ENCODE measurements at places on chromosomes 1 and 21.

GRCh38 chr1:177211231-177211630, 40.5 kb downstream of the BRINP2 start:
- DNase-seq = no peak

DNA sequence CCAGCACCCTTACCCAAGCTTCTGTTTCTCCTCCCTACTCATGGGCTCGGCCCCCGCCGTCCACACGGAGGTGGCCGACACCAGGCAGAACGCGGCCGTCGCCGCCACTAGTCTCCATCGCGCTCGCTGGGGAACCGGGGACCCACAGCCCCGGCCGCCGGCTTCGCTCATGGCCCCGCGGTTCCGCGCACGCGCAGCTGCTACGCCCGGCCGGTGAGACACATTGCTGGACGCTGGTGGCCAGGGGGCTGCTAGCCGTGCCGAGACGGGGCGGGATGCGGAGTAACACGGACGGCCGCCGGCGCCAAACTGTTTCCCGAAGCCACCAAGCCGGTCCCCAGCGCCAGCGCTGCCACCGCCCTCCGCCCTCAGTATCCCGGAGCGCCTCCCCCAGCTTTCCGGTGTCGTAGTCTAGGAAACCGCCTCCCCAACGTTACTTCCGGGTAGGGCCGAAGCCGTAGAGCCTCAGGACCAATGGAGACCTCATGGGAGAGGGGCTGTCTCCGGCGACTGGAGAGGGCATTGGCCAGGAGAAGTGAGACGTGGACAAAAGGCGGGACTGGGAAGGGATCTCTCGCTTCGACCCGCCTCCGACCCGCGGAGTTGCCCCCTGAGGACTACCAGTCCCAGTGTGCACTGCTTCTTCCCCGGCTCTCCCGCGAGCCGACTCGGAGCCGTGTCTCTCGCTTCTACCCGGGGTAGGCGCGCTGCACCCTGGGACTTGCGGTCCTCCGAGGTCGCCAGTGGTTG, at the start of gene EDEM3:
EDEM3 (minus strand) TSS at position 383 of the 750 bp plus-strand sequence; CDS start at position 171, 212 bp downstream.
- peak; percentile 90 for DNase-seq

DNA sequence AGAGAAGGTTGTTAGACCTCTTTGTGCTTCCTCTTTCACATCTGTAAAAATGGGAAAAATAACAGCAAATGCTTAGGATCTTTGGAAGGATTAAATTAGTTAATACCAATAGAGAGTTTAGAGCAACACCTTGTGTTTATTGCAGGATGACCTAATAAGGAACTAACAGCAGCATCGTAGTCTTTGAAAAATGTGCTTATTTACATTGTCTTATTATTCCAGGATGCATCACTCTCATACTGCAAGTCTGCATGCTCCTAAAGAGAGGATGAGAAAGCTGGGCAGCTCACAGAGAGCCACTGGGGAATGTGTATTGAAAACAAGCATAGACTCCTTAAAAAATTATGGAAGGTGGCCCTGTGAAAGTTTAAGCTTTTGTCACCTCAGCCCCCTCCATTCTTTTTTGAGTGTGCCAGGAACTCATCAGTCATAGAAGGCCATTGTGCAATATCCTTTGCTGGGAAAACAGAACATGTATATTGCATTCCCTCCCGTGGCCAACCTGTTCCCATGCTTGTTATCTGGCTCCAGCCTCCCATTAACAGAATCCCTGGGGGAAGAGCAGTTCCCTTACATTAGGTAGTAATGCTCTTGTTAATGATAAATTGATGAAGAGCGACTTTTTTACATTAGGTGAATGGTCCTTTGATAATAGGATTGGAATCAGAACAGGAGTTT, 180.7 kb downstream of the ZNF326 start:
- DNase-seq = no peak

- no peak for DNase-seq
These were observed 8.1 kb upstream of the CGN start for GRCh38 chr1:151502859-151503780.

- DNase-seq = no peak
These were observed 885.3 kb downstream of the TTLL7 start for GRCh38 chr1:83113652-83114051.

DNA sequence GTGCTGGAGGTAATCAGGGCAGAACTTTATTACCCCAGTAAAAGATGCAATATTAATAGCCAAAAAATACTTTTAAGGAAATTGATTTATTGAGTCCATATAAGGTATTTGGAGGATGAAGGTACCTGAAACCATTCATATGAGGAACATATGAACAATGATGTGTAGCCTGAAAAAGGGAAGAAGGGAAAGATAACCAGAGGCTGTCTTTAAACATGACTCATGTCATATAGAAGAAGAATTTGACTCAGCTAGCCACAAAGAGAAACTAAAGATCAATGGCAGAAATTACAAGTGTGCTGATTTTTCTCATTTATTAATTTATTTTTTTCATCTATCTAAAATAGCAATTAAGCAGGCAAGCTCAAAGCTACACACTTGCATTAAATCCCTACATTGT, 136.2 kb upstream of the DUSP10 start:
- DNase-seq = no peak

GRCh38 chr1:90007979-90008404, 13.1 kb downstream of the ZNF326 start:
- DNase-seq = no peak

DNA sequence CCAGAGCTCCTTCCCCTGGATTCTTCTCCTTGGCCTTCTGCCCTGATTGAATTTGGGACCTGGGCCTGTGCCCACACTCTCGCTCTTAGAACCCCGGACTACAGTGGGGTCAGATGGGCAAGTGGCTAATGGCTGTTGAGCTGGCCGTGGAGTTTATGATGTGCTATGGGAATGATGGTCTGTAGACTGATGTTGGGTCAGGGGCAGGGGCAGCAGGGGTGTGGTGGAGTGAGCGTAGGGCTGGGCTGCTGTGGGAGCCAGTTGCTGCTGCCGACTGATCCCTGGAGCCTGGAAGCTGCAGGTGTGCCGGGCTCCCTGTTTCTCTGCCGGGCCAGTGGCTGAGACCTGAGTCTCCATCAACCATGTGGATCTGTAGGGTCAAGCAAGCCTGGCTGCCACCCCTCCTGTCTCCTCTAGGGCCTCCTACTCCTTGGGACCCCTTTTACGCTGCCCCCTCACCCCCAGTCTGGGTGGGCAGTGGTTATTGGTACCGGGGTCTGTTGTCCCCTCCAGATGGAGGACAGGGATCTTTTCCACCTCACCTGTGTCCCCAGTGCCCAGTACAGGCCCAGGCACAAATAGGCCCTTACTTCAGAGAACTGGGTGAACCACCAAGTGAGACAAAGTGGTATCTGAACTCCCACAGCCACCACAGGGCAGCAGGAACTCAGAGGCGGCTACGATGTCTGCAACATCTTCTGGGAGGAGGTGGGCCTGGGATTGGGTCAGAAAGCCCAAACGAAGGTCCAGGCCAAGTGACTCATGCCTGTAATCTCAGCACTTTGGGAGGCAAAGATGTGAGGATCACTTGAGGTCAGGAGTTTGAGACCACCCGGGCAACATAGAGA, 5.1 kb downstream of the PODN start:
- no peak for DNase-seq

DNA sequence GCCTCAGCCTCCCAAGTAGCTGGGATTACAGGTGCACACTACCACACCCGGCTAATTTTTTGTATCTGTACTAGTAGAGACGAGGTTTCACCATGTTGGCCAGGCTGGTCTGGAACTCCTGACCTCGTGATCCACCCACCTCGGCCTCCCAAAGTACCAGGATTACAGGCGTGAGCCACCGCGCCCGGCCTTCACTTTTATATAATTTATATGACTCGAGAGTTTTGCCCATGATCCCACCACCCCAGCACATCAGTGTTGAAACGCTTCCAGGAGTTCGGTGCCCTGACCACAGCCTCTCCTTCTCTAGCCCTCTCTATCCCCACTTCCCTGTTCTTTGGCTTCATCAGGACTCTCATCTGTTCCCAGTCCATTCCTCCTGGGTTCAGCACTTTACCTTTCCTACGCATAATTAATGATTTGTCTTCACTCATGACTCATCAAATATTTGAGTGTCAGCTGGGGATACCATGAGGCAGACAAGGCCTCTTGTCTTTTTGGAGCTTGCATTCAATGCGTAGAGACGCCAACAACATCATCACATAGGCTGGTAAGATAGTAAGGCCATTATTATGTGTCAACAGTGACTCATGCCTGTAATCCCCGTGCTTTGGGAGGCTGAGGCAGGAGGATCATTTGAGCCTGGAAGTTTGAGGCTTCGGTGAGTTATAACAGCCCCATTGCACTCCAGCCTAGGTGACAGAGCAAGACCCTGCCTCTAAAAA, 1.4 kb downstream of the PMF1 start:
- no peak for DNase-seq

GRCh38 chr1:228356897-228357680, 49.5 kb downstream of the TRIM11 start:
- no peak for DNase-seq

- DNase-seq = no peak
These were observed 147.7 kb downstream of the RERE start for GRCh38 chr1:8669606-8670335.

- DNase-seq = no peak
These were observed 16.7 kb downstream of the ALX3 start for GRCh38 chr1:110053552-110054428.

- no peak for DNase-seq
These were observed 42.9 kb downstream of the PTBP2 start for GRCh38 chr1:96764469-96764868.

GRCh38 chr1:181033128-181033798, 520 bp upstream of the MR1 start:
- peak; percentile 10 for DNase-seq

GRCh38 chr21:43654806-43655489, 4.3 kb downstream of the HSF2BP start:
- DNase-seq = no peak

DNA sequence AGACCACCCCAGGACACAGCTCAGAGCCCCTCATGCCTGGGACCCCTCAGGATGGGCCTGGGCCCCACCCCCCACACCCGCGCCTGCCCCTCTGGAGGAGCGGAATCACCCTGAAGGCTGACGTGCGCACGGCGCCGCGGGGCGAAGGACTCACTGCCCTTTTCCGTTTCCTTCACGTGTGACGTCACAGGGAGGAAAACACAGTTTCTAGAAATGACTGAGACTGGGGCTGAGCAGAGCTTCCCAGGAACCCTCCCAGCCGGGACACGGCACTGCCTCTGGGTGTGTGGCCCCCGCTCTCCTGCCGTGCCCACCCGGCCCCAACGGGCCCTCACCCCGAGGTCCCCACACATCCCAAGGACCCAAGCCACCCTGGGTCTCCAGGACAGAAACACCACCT, 5.4 kb upstream of the TNFRSF4 start:
- no peak for DNase-seq

GRCh38 chr21:41929248-41929647, 24.6 kb downstream of the C2CD2 start:
- DNase-seq = no peak

GRCh38 chr1:18413541-18414305, 67.0 kb upstream of the KLHDC7A start:
- no peak for DNase-seq

DNA sequence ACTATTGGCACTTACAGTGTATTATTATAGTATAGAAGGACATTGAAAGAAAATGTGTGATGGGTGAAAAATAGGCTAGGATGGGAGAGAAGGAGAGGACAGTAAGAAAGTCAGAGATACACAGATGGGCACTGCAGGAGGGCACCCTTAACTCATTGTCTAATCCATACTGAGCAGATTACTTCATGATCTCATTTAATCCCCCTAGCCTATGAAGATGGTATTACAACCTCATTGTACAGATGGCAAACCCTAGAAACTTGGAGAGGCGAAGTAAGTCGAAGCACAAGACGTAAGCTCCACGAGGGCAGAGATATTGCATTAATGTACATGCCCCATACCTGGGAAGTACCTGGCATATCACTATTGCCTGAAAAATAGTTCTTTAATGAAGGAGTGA, 346.9 kb upstream of the DAB1 start:
- no peak for DNase-seq

DNA sequence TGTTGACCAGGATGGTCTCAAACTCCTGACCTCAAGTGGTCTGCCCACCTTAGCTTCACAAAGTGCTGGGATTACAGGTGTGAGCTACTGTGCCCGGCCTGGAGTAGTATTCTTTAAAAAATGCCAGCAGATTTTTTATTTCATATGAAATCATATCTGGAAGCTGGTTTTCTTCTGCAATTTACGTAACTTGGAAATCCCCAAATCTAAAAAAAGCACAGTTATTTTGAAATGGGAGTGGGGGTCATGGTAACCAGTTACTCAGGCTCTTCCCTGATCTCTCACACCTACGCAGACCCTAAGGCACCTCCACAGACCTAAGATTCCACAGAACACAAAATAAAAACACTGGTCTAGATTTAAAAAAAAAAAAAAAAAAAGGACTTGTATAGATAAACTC, 219.8 kb downstream of the DAB1 start:
- no peak for DNase-seq

GRCh38 chr1:75579046-75579445, 31.9 kb downstream of the SLC44A5 start:
- DNase-seq = no peak

DNA sequence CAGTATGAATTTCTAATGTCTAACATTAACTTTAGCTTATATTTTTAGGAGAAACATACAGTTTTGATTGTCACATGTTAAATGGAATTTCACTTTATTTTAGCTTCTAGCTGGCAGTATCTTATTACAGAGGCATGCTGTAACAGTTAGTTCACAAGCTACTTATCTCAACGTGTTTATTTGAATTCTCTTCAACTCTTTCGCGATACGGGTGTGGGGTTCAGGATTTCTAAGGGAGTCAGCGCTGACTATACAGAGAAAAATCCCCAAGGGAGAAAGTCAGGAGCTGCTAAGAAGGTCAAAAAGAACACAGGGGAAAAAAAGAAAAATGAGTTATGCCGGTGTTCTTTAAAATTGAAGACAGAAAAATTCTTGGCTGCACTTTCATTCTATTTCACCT, 296.2 kb downstream of the VAV3 start:
- no peak for DNase-seq

DNA sequence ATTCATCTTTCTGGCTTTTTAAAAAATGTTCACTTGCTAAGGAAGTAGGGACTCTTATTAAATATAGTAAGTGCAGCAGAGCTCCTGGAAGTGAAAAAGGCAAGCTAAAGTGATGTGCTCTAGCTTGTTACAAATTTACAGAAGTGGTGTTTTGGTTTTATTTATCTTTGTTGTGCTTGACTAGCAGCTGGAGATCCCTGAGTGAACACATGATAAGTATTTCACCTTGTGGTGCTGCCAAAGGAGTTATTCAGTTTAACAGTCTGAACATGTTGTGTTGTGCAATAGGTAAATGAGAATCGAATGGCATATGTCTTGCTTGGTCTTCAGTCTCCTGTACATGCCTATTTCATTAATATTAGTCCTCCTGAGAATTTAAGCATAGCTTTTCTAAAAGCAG, 315.7 kb downstream of the TPR start:
- peak; percentile 2 for DNase-seq
